Stimulated activated CD4-positive, alpha-beta T cell treated with anti-CD3 and anti-CD28 coated beads, Interleukin-1b, Interleukin-23, amount 100 ng/mL, for 1 hour (primary cell): ENCODE measurements at places on chromosomes 16 and 17.

GRCh38 chr17:58365185-58365979 is 13.4 kb upstream of the SUPT4H1 start:
- no peak for DNase-seq

- DNase-seq: no peak
These were observed 8.5 kb downstream of the TBKBP1 start for GRCh38 chr17:47702391-47702995.

DNA sequence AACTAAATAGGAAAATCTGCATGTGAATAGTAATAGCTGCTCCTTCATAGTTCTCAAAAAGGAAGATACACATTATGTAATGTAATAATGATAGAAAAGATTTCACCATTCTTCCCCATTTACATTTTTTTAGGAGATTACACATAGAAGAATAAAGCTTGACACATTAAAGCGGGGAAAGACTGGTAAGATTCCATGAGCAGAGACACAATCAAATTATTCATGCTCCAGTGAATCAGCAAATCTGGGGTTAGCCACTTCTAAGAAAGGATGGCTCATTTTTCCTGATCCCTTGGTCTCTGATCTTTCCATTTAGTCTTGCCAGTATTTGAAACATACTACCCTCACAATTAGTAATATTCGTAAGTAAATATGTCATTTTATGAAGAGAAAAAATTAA is 81.9 kb downstream of the CA4 start:
- DNase-seq: no peak

DNA sequence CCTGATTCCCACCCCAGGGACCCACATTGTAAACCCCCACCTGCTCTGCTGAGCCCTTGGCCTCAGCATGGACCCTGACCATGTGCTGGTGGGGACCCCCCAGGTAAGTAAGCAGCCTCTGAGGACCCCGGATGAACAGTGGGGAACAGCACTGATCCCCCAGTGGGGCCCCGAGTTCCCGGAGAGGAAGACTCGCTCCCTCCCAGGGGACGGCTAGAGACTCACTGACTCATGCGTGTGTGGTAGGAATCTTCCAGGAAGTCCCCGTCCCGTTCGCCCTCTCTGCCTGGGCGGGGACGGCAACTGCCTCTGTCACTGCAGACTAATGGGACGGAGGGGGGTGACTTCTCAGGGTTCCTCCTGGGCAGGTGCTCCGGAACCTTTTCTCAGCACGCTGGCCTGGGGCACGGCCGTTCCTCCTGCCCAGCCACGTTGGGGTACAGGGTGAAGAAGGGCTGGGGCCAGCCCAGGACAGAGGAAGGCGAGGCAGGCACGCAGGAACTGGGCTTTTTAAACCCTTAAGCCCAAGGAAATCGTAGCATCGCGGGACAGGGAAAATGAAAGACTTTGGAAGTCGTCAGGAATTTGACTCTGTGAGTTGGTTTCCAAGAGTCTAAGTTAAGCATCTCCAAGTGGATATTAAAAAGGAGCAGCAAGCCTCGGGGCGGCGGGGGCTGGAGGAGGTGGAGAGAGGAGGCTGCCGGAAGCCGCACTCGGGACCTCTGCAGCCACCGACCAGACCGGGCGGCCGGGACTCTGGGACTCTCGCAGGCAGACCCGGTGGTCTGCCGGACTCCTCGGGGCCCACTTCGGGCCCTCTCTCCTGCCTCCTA is 178.7 kb downstream of the SEC14L1 start:
- peak; percentile 46 for DNase-seq

DNA sequence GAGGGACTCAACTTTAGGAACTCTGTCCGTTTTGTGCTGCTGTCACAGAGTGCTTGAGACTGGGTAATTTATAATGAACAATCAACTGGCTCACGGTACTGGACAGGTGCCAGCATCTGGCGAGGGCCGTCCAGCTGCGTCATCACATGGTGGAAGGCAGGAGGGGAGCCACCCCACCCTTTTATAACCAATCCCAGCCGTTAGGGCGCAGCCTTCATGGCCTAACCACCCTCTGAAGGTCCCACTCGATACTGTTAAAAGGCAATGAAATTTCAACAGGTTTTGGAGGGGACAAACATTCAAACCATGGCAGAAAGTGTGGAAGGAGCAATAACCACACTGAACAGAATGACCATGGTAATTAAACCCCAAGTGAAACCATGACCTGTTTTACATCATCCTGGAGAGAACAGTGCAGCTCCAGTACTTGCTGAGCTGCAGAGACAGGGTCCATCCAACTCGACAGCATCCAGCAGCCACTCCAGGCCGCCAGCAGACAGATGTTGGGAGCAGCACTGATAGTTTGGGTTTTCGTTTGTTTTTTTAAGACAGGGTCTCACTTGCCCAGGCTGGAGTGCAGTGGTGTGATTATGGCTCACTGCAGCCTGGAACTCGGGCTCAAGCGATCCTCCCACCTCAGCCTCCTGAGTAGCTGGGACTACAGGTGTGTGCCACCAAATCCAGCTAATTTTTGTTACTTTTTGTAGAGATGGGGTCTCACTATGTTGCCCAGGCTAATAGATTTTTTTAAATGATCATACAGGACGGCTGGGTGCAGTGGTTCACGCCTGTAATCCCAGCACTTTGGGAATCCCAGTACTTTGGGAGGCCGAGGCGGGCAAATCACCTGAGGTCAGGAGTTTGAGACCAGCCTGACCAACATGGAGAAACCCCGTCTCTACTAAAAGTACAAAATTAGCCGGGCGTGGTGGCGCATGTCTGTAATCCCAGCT is 11.0 kb downstream of the CHMP6 start:
- no peak for DNase-seq

DNA sequence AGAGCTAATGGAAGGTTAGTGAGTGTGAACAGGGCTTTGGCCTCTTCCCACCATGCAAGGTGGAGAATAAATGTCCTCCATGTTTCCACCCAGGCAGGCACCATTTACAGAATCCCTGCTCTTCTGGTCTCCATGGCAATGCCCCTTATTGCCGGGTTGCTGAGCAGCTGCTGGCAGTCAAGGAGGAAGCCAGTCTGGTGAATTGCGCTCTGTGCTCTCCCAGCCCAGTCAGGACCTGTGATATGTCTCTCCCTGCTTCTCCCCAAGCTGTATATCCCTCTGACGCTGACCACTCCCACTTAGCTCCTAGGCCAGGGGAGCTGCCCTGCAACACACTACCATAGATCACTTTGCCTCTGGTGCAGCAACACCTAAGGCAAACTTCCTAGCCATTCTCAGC is 402.1 kb upstream of the ERCC4 start:
- DNase-seq: no peak

DNA sequence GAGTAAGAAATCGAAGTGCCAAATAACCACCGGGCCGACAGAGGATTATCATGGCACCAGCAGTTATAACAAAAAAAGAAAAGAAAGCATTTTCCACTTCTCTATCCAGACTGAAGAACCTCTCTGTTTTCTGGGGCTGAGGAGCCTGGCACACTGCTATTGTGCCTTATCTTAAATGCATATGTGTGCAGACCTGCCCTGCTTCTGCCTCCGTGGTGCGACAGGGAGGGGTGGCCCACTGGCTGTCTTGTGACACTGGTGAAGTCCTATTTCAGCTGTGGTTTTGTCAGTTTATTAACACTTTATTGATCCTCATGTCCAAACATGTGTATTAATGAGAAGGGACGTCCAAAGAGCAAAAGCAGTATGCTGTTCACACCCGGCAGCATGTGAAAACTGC is 55.4 kb downstream of the CDK5R1 start:
- DNase-seq: no peak

- no peak for DNase-seq
These were observed 68.3 kb downstream of the CACNG3 start for GRCh38 chr16:24324421-24324820.

GRCh38 chr17:1201132-1201702 is 21.4 kb upstream of the ABR start:
- no peak for DNase-seq

DNA sequence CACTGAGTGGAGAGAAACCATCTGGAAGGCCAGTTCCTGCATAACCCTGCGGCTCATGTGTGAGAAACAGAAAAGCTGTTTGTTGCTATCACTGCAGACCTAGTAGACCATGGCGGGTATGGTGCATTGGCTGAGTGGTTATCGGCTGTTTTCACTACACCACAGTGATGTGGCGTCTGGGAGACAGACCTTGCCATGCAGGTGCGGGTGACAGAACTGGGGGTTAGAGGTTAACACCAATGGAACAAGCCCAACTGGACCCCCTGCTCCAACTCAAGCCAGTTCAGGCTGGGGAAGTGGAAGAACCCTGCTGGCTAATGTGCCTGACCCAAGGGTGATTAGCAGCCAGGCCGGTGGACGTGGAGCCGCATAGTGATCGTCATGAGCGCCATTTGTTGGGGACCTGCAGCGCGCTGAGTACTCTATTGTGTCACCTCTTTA is 91.9 kb downstream of the IRF8 start:
- DNase-seq: no peak

DNA sequence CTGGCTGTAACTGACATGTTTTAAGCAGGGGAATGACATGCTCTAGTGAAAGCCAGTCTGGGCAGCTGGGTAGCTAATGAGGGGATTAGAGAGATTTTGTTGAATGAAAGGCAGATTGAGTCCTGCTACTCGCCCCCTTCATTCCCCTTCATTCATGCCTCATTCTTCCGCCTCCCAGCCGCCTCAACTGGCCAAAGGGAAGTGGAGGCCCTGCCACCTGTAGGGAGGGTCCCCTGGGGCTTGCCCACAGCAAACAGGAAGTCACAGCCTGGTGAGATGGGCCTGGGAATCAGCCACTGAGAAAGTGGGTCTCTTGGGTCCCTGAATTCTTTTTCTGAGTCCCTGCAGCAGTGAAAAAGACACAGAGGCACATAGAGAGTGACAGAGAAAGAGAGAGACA is 1.1 kb upstream of the CD19 start:
- no peak for DNase-seq

- no peak for DNase-seq
These were observed 20.3 kb downstream of the KIFC3 start for GRCh38 chr16:57781741-57782606.

DNA sequence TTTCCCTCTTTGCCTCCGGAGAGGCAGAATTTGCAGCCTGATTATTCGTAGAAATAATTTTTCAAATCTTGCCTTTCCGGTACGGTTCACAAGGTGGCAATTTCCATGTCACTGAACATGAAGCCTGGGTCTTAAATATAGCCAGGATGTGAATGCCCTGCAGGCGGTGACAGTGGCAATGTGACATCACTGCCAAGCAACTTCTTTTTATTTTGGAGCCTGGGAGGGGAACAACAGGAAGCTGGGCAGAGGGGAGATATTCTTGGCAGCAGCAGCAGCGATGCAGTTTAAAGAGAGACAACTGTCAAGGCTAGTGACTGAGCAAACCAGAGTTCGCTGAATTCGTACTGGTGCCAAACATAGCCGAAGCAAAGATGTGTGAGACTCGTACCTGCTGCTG is 171.1 kb downstream of the SNX29 start:
- DNase-seq: no peak

- DNase-seq: no peak
These were observed 1.3 kb upstream of the CCDC102A start for GRCh38 chr16:57537581-57538234.

DNA sequence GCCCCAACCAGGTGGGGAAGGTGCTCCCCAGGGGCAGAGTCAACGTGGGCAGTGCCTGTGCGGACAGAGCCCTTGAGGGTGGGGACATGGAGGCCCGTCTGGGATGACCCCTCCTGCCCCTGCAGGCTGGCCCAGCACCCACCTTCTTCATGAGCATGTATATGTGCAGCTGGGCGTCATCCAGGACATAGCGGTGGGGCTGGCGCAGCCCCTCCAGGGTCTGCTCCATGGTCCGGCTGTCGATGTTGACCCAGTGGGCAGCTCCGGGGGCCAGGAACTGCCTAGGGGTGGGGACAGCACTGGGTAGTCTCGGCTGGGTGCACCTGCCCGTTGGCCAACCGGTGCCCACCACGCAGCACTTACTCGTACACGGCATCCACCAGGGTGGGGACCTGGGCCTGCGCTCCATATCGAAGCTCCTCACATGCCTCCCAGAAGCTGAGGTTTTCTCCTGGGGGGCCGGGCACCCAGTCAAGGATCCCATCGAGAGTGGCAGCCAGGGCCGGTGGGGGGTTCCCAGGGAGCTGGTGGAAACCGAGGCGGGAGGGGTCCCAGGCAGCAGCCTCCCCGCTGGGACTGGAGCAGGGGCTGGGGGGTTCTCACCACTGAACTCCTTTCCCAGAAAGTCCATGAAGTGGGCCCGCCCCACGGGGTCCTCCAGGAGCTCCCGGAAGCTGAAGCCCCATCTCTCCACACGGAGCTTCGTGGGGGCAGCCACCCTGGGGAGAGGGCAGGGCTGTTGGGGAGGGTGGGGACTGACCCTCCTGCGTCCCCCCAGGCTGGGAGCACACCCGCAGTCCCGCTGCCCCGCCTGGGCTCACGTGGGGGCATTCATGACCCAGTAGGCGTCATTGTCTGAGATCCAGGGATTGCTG is 5.1 kb downstream of the RGS11 start:
- DNase-seq: no peak

GRCh38 chr16:70508752-70509151 is 14.6 kb downstream of the COG4 start:
- DNase-seq: no peak

- no peak for DNase-seq
These were observed 171.8 kb upstream of the GSE1 start for GRCh38 chr16:85441189-85441889.

- DNase-seq: no peak
These were observed 1.0 kb downstream of the NACA2 start for GRCh38 chr17:61589990-61590389.

DNA sequence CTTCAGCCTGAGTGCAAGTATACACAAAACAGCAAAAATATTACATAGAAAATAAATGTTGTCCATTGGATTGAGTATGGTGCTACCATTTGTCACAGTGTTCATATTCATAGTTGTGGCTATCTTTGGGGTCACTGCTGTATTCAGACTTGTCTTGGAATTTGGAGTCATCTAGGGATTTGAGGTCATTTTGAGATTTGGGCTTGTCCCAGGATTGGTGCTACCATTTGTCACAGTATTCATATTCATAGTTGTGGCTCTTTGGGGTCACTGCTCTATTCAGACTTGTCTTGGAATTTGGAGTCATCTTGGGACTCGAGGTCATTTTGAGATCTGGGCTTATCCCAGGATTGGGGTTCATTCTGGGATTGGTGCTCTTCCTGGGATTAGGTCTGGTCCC is 24.8 kb downstream of the OMG start:
- DNase-seq: no peak

GRCh38 chr16:55510185-55510805 is 1.4 kb downstream of the LPCAT2 start:
- no peak for DNase-seq

- no peak for DNase-seq
These were observed 5.1 kb downstream of the PHF12 start for GRCh38 chr17:28946239-28946638.

GRCh38 chr17:81228420-81228819 is 5.7 kb upstream of the CEP131 start:
- DNase-seq: no peak

DNA sequence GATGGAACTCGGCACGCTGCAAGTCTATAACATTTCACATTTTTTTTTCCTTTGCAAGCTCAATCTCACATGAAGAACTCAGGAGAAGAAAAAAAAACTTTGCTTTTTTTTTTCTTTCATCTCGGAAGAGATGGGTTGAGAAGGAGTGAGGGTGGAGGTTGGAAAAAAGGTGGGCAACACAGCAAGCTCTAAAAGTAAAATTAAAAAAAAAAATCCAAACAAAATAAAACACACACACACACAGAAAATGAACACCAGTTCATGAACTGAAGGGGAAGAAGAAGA is 2.5 kb downstream of the MAF start:
- no peak for DNase-seq

GRCh38 chr17:55737976-55738501 is 12.8 kb upstream of the PCTP start:
- DNase-seq: no peak

- DNase-seq: no peak
These were observed 22.6 kb downstream of the SLC5A10 start for GRCh38 chr17:18974407-18975149.

GRCh38 chr16:84313921-84314320 is 19.2 kb downstream of the WFDC1 start:
- DNase-seq: no peak
